GM23248 (cell line): ENCODE measurements at places on chromosomes 6 and 20. TPM values are rescaled to one million over a fixed set of nuclear protein-coding genes. Genes with fewer than 3 reads are reported as not detected.

DNA sequence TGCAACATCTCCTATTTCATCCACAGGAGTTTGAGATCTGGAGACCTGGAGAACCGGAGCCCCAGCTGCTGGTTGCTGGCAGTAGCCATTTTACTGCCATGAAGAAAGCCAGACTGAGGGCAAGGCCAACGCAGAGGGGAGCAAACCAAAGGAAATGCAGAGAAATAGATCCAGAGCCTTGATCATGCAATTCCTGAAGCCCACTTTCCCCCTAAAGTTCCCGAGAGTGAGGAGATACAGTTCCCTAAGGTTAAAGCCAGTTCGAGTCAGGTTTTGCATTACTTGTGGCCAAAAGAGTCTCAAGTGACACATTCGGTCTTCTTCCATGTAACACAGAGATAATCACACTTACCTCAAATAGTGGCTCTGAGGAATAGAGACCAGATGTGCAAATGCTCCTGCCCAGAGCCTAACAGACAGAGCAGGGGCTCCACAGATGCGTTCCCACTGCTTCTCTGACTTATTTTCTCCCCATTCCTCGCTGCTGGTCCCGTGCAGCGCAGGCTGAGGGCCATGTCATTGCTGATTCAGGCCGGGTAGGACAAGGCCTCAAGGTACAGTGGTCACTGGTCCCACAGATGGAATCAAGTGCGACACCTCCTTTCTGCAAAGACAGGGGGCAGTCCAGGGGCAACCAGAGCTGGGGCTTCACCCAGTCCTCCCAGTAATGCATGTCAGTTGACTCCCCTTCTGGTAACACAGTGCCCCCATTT is 35.1 kb upstream of the NFATC2 start:
- no peak for DNase-seq

GRCh38 chr6:16731478-16732051 is 29.7 kb downstream of the ATXN1 start:
- no peak for DNase-seq

- peak; percentile 29 for DNase-seq
Measured at GRCh38 chr20:37781626-37782025, 87.8 kb downstream of the CTNNBL1 start.

GRCh38 chr6:33549196-33549595 is 30.9 kb downstream of the BAK1 start:
- DNase-seq, result no peak

GRCh38 chr6:157879873-157880254 is 56.8 kb downstream of the SNX9 start:
- no peak for DNase-seq

DNA sequence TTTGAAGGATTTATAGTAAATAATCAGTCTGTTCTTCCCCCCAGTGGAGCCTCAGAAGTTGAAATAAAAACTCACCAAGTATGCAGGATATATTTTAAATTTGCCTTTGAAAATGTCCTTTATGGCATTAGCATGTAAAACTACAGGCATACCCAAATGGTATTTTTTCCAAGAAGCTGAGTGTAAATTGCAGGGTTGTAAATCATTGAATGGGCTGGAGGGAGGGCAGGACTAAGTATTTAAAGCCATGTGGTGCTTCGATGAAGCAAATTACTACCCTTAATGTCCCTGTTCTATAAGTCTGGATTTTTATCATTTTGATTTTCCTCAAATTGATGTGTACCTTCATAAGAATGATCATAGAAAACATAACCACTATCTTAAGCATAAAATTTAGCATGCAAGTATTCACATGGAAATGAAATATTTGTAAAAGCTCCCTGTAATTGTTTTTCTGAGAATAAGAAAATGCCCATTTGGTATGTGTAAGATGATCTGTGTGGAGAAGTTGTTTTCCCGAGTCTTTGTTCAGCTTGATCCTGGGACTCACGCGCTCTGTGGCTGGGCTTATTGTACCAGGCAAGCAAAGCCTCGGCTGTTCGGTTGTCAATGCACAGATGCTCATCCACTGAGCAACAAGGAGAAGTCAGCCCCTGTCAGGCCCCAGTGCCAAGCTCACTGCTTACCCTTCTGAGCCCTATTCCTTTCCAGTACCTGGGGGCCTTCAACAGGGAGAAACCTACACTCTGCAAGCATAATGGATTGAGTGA is 66.7 kb downstream of the CD164 start:
- DNase-seq, result no peak

- DNase-seq, result no peak
Measured at GRCh38 chr6:98137391-98137790, 697.0 kb upstream of the POU3F2 start.

- DNase-seq, result no peak
Measured at GRCh38 chr6:164507206-164507940, 802.0 kb downstream of the C6orf118 start.

DNA sequence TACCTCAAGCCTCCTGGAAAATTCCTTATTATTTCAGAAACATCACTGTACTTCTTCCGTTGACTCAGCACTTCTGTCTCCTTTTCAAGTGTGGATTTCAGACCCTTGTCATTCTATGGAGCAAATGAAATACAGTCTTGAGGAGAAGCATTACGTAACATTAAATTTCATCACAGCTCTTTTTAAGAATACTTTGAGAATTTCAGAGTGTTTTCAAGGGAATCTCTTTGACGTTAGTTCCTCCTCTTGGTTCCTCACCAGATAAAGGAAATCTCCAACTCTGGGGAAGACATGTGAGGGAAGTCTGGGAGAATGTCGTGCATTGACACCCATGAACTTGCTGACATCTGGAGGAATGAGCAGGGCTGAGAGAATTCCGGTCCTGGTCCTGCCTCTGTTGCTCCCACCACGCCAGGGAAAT is 32.3 kb downstream of the UST start:
- DNase-seq, result peak; percentile 43

DNA sequence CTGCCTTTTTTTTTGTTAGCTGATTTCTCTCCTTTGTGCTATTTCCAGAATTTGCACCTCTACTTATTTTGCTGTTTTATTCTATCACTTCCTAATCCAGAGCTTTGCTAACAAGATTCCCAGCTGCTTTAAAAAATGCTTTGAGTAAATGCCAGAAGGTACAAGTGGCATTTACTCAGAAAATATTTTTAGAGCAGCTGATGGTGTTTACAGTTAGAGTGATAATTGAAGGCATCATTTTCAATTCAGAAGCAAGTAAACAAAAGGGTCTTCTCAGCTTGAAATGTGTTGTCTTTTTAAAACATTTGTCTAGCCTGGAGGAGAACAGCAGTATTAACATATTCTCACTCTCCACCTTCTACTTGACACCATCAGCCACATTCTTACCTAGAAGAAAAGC is 99.9 kb downstream of the OTOR start:
- DNase-seq, result no peak

DNA sequence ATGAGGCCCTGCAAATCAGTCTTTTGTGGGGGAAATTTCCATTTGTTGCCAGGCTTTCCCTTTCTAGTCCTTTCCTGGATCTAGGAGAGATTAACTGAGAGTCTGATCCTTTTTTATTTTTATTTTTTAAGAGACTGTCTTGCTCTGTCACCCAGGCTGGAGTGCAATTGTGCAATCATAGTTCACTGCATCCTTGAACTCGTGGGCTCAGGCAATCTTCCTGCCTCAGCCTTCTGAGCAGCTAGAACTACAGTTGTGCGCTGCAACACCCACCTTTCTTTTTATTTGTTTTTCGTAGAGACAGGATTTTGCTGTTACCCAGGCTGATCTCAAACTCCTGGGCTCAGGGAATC is 22.9 kb downstream of the OR2B2 start:
- no peak for DNase-seq

DST gene
- 322 and 411 TPM in 2 replicates for total RNA-seq
